ENCODE measurements at places on chromosomes 16 and 17.

DNA sequence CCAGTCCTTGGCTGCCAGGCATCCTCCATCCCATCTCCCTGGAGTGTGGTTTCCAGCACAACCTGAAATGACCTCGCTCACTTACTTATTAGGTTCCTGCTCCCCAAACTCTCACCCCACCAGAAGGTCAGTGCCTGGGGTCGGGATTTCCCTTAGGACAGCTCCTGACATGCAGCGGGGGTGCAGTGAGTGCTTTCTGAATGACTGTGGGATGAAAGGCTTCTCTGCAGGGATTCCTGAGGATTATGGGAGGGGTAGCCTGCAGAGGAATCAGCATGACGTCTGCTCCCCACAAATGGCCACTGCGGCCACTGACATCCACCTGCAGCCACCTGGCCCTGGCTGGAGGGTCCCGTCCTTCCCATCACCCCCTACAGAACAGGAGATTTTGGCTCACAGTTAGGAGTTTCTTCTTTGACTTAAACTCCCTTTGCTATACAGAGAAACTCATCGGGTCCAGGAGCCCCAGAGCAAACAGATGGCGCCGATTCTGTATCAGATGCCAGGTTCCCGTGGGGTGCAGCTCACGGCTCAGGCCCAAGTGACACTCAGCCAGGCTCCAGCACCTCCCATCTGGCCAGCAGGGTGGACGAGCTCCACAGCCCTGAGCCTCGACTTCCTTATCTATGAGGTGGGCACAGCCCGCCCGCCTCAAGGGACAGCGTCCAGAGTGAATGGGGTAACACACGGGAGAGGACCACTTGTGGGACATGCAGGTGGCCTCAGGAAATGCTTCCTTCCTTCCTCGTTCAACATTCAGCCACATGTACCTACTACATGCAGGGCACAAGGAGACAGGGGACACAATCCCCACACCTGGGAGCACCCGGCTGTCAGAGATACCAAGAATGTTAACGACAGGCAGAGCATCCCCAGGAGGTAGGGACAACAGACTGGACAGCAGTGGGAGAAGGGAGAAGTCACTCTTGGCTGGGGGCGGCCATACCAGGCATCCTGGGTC is 69.8 kb downstream of the RMI2 start:
- no peaks in the 10 kb centered on the region for H3K27me3 ChIP-seq
- H3K4me3 ChIP-seq, result no peak overlapping the region
- H3K4me1 ChIP-seq, result no peaks in the 10 kb centered on the region

- H3K27ac ChIP-seq, result no peak overlapping the region
- no peaks in the 10 kb centered on the region for H3K4me1 ChIP-seq
- H3K4me3 ChIP-seq, result no peak overlapping the region
Observed at GRCh38 chr17:80766290-80766855, 221.7 kb downstream of the RPTOR start.

DNA sequence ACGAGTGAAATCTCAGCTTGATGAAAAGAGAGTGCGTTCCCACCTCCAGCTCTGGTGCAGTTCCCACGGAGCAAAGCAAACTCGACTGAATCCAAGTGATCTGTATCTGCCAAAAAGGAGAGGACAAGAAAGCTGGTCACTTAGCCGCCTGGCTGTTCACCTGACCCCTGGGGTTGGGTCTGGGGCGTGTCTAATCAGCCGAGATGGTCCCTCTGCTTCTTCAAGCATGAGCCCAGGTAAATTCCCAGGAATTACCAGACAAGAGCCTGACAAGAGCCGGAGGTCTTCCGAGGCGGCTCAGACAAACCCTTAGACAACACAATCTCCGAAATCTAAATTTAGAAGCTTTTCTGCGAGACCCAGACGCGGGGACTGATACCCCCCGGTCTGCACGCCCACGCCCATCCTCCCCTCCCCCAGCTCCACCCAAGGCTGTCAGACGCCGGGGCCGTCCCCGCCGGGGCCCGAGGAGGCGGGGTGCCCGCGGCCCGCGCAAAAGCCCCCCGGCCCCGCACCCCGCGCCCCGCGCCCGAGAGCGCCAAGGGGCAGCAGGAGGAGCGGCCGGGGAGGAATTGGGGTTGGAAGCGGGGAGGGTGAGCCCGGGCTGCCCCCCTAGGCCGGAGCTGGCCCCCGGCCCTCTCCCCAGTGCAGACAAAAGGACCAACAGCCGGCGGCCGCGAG is 674 bp downstream of the ZNF821 start:
- peak overlapping the region; percentile 88 for H3K27ac ChIP-seq
- H3K36me3 ChIP-seq, result no peaks in the 10 kb centered on the region
- peak overlapping the region; percentile 93 for H3K4me3 ChIP-seq
- peak; percentile 60 for DNase-seq

DNA sequence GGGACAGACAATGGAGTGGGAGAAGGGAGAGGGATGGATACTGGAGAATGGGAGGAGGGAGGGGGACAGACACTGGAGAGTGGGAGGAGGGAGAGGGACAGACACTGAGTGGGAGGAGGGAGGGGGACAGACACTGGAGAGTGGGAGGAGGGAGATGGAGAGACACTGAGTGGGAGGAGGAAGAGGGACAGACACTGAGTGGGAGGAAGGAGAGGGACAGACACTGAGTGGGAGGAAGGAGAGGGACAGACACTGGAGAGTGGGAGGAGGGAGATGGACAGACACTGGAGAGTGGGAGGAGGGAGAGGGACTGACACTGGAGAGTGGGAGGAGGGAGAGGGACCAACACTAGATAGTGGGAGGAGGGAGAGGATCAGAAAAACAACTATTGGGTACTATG is 426.7 kb upstream of the PMFBP1 start:
- H3K27me3 ChIP-seq, result no peaks in the 10 kb centered on the region
- no peaks in the 10 kb centered on the region for H3K36me3 ChIP-seq
- H3K27ac ChIP-seq, result no peak overlapping the region
- no peaks in the 10 kb centered on the region for H3K4me1 ChIP-seq

GRCh38 chr16:29806641-29807425 is 504 bp downstream of the MAZ start:
- H3K27me3 ChIP-seq, result no peaks in the 10 kb centered on the region
- peaks cover 19% of the 10 kb centered on the region for H3K36me3 ChIP-seq

- DNase-seq, result no peak
- no peak overlapping the region for H3K27ac ChIP-seq
- no peaks in the 10 kb centered on the region for H3K27me3 ChIP-seq
Observed at GRCh38 chr16:17552351-17552750, 81.6 kb upstream of the XYLT1 start.

DNA sequence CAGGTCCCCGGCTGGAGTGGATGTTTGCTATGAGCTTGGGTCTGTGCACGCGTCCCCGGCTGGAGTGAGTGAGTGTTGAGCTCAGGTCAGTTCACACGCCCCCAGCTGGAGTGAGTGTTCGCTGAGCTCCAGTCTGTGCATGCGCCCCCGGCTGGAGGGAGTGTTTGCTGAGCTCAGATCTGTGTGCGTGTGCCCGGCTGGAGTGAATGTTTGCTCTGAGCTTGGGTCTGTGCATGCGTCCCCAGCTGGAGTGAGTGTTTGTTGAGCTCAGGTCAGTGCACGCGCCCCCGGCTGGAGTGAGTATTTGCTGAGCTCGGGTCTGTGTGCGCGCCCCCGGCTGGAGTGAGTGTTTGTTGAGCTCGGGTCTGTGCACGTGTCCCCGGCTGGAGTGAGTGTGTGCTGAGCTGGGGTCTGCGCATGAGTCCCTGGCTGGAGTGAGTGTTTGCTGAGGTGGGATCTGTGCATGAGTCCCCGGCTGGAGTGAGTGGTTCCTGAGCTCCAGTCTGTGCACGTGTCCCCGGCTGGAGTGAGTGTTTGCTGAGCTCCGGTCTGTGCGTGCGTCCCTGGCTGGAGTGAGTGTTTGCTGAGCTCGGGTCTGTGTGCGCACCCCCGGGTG is 284.2 kb downstream of the SNX29 start:
- H3K4me1 ChIP-seq, result peaks cover 9% of the 10 kb centered on the region
- DNase-seq, result no peak
- no peak overlapping the region for H3K4me3 ChIP-seq
- H3K36me3 ChIP-seq, result no peaks in the 10 kb centered on the region
- H3K27ac ChIP-seq, result no peak overlapping the region
- no peaks in the 10 kb centered on the region for H3K27me3 ChIP-seq

GRCh38 chr17:55575058-55575636 is 63.9 kb upstream of the SMIM36 start:
- DNase-seq, result no peak
- H3K36me3 ChIP-seq, result no peaks in the 10 kb centered on the region
- no peaks in the 10 kb centered on the region for H3K4me1 ChIP-seq
- no peak overlapping the region for H3K4me3 ChIP-seq
- H3K27me3 ChIP-seq, result no peaks in the 10 kb centered on the region

GRCh38 chr16:79012671-79013434 is 587.7 kb downstream of the MAF start:
- no peak overlapping the region for H3K4me3 ChIP-seq
- H3K27ac ChIP-seq, result no peak overlapping the region
- H3K27me3 ChIP-seq, result no peaks in the 10 kb centered on the region
- no peak for DNase-seq
- H3K4me1 ChIP-seq, result no peaks in the 10 kb centered on the region

All from psoas muscle (tissue), 8 donors.